Activated CD4-positive, alpha-beta T cell treated with anti-CD3 and anti-CD28 coated beads, Interleukin-2, amount 10 ng/mL, durations not matched to agents 7 days and 5 days (primary cell): ENCODE measurements at places on chromosomes 3 and 15. TPM values are rescaled to one million over a fixed set of nuclear protein-coding genes. Genes with fewer than 3 reads are reported as not detected.

Gene SEMA7A
- total RNA-seq: 2.7 TPM

Gene FBXW12
- not detected for total RNA-seq

Gene PLA2G4E
- total RNA-seq: not detected

Gene ACVR2B
- 6.0 TPM for total RNA-seq

Gene CLCN2
- total RNA-seq: 3.0 TPM

Gene IL17RC
- total RNA-seq: 0.52 TPM

Gene GOLGA8O
- 5.0 TPM for total RNA-seq

Gene PPARG
- 0.52 TPM for total RNA-seq

Gene USP50
- not detected for total RNA-seq

Gene WNT7A
- 0.29 TPM for total RNA-seq

Gene GASK1A
- not detected for total RNA-seq

Gene NUSAP1
- total RNA-seq: 336 TPM
